HS-27A (cell line): ENCODE measurements at places on chromosomes 3 and 15.

GRCh38 chr3:6739288-6739687 lies 121.6 kb upstream of the GRM7 start:
- no peak for DNase-seq

GRCh38 chr15:51367322-51367976 lies 26.0 kb downstream of the GLDN start:
- no peak for DNase-seq

- DNase-seq = no peak
These were observed 681 bp downstream of the PIK3CB start for GRCh38 chr3:138833899-138834595.

DNA sequence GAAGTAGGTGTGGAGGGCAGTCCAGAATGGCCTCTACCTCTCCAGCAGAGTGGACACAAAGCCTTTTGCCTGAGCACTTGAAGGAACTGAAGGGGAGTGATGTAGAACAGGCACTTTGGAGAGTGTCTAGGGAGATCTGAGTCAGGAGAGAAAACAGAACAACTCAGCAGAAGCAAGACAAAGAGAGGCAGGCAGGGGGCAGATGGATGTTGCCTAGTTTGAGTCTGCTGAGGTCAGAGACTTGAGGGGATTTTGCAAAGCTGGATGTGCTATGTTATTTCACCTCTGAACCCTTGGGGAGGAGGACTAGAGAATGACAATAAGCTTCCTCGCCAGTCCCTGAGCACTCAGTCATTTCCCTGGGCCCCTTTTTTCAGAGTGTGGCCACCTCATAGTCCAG lies 366.4 kb downstream of the EPHB1 start:
- no peak for DNase-seq

GRCh38 chr15:86645925-86646500 lies 566.3 kb downstream of the AGBL1 start:
- no peak for DNase-seq

GRCh38 chr15:50979041-50979440 lies 70.6 kb downstream of the AP4E1 start:
- DNase-seq = no peak
